ENCODE measurements at places on chromosomes 11 and 22. TPM values are rescaled to one million over a fixed set of nuclear protein-coding genes. Genes with fewer than 3 reads are reported as not detected.

Gene CNTN5
- total RNA-seq = 0.36 TPM

Gene RRM1
- 28.5 TPM for total RNA-seq

Gene OR51E2
- total RNA-seq = not detected

DNA sequence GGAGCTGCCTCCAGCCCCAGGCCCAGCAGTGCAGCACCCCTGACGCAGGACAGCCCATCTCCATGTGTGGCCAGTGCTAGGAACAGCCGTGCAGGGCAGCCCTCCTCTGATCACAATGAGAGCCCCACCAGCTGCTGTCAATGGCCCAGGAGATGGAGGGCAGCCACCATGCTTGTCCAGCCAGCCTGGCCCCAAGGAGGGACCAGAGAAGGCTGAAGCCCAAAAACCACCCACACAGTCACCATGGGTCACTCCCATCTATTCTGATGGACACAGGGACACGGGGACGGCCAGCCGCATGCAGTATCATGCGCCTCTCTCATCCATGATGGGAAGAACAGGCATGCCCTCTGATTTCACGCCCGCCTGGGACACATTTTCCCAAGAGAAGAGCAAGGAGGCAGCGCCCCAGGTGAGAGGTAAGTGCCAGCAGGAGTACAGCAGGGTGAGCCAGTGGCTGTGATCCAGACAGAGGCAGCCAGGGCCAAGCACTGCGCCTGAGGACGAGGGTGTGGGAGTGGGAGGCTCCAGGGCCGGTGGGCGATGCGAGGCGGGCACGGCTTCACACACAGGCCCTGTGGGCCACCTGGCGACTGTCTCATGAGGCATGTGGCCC is 33.6 kb upstream of the GNB1L start:
- peak; percentile 13 for DNase-seq

GRCh38 chr22:25388866-25389540 is 169.6 kb downstream of the CRYBB2 start:
- DNase-seq = no peak

DNA sequence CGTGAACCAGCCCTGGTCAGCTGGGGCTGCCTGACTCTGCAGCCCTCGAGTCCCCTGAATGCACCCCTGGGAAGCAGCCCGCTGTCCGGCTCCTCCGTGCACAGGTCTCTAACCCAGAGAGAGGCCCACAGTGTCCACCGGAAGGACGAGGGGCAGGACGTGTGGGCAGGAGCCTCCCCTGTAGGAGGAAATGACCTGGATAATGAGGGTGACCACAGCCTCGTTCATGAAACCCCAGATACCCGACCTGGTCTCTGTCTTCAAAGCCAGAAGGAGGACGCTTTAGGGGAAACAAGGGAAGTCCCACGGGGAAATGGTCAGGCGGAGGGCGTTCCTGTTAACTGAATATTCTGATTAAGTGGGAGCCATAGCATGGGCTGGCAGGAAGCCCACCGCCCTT is 23.3 kb downstream of the LIF start:
- DNase-seq = no peak
